Fibroblast of skin of right biceps (primary cell): ENCODE measurements at places on chromosomes 5 and 9.

- DNase-seq = peak; percentile 94
Measured at GRCh38 chr5:83568186-83568585, 96.6 kb downstream of the VCAN start.

GRCh38 chr5:149878371-149878770 is 66.2 kb downstream of the PDE6A start:
- no peak for DNase-seq

DNA sequence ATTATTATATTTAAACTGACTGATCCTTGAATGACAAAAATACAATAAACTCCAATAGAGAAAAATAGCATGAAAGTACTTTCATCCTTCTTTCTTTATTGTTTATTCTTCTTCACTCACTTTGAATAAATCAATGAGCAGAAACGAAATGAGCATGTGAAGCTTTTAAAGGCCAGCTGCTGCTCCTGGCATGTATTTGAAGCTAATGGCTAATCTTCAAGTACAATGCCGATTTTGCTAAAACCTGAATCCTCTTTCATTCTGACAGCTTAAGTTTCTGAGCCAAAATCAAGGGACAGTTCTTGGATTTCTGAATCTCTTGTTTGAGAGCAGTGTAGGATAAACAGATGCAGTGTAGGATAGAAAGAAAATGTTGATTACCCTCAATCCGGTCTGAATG is 237.3 kb downstream of the CDH10 start:
- no peak for DNase-seq

- DNase-seq = peak; percentile 18
Measured at GRCh38 chr9:80555782-80556325, 984.1 kb downstream of the TLE4 start.

- DNase-seq = peak; percentile 86
Measured at GRCh38 chr5:75053304-75054133, 1.2 kb upstream of the GCNT4 start.

- no peak for DNase-seq
Measured at GRCh38 chr9:70491426-70492318, 77.2 kb upstream of the KLF9 start.

GRCh38 chr5:179455320-179455719 is 95.0 kb upstream of the RUFY1 start:
- DNase-seq = no peak
